ENCODE measurements at places on chromosomes 7 and 10.
A peak's percentile ranks its signal among the peaks of the same experiment; 100 is the strongest.

GRCh38 chr10:8360365-8360764 is 305.9 kb downstream of the GATA3 start:
- DNase-seq: no peak

DNA sequence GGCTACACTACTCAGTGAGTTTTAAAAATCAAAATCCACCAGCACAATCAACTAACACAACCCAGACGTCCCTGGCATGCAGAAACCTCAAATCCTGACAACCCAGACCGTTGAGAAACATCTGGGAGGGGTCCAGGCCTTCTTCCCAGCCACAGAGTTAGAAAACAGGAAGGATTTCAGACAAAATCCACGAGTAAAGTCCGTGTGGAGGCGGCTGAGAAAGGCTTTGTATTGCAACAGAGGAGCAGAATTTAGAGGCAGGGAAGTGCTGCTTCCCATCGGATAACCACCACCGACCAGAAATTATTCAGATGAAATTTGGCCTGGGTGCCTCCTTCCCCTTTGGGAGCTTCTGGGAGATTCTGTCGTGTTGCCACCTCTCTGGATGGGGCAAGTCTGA is 61.5 kb downstream of the TNS3 start:
- DNase-seq: no peak

- DNase-seq: no peak
These were observed 497.4 kb downstream of the RPS24 start for GRCh38 chr10:78531088-78531487.

DNA sequence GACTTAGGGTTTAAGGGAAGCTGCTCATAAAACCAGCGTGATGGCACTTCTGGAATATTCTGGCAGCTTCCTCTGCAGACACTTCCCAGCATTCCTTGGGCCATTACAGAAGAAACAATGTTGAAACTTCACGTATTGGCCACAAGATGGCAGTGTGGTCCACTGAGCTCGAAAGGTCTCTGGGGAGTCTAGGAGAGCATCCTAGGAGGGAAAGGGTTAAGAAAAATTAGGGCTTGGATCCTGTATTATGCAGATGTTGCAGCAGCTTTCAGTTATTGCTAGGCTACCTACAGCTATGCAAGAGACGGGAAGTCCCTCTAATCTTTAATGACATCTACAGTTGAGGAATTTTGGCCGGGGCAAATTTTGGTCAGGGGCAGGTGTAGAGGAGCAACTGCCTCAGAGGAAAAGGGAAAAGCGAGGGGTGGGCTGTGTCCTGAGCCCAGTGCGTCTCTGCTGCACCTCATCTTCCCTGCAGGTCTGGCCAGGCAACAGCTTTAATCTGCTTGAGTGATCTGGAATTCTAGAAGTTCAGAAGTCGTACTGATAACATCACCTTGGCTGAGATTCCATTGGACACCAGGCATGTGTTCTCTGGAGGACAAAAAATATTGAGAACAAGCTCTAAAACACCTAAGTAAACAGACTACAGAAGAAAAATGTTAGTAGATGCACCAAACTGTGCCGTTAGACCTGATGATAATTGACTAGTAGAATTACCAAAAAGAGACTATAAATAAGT is 220.8 kb upstream of the PRSS58 start:
- no peak for DNase-seq

GRCh38 chr10:116712989-116713543 is 29.3 kb downstream of the HSPA12A start:
- DNase-seq: no peak

GRCh38 chr7:14020339-14020900 is 31.0 kb upstream of the ETV1 start:
- no peak for DNase-seq

- no peak for DNase-seq
These were observed 21.0 kb upstream of the ABI1 start for GRCh38 chr10:26881600-26882331.

GRCh38 chr7:127782075-127782474 is 130.1 kb downstream of the SND1 start:
- DNase-seq: no peak

DNA sequence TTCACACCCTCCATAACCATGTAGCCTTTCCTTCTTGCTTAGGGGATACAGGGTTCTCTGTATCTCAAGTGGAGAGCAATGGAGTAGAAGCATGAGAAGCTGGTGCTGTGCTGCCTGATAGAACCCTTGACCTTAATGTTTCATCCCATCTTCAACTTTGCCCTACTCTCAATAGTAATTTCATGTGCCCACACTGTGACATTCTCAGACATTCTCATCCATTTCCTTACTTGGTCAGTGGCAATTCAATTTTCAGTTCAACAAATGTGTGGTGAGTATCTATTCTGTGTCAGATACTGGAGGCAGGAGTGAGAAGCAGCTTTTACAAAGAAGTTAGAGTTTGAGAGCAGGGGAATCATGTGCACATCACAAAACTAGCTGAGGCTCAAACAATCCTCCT is 16.1 kb downstream of the STRIP2 start:
- DNase-seq: no peak

- no peak for DNase-seq
These were observed 224.2 kb upstream of the LYZL1 start for GRCh38 chr10:29064680-29065079.

- DNase-seq: no peak
These were observed 70.7 kb downstream of the EBF3 start for GRCh38 chr10:129893104-129894089.

DNA sequence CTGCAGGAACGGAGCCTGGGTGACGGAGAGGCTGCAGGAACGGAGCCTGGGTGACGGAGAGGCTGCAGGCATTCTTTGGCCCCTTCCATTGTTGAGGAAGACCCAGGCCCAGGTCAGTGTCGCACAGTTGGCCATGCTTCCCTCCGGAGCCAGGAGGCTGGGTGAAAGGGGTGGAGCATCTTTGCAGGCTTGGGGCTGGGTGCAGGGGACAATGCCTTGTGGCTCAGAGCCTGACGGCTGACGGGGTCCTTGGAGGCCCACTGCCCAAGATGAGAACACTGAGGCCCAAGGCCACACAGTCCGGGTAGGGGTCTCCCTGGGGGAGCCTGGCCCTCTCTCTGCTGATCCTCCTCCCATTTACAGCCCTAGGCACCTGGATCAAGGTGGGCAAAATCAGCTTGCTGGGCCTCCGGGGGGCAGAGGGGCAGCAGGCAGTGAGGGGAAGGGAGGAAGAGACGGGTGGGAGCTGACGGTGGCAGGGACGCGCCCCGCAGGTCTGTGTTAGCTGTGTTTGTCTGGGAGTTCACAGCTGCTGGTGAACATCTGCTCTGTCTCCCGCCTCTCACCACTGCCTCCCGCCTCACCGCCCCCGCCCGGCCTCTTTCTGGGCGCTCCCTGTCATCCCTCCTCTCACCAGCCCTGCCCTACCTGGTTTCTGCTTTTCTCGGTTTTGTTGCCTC is 30.6 kb upstream of the PCBD1 start:
- DNase-seq: no peak

DNA sequence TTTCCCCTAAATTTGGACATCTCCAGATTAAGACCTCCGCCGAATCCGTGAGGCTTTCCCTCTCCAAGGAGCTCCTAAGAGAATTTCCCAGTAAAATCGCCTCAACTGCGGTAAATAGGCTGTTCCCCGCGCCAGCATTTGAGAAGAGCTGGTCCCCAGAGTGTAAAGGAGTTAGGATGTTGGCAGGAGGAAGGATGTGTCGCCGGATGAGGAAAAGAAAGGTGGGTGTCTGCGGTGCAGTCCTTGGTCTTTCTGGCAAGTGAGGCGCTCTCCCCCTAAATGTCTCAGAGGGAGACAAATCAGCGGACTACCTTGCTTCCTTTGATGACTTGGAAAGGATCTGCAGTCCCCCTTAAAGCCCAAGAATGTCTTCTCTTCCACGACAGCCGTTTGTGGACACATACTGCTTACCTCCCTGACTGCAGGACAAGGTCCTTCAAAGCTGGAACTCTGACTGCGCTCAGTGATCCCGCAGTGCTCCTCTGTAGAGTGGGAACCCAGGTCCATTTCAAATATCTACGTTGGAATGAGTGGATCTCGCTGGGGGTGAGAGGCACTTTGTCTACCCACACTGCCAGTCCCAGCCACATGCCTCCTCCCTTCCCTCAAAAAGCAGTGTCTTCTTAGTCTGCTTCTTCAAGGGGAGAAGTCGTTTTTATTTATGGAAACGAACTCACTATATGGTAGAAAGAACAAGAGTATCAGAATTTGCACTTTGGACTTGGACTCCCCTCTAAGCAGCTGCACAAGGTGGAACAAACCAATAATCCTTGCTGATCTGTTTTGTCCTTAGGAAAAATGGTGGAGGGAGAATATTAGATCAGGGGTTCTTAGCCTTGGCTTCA is 1.1 kb upstream of the DLG5 start:
- DNase-seq: no peak

GRCh38 chr10:95363303-95363912 is 72.6 kb upstream of the PDLIM1 start:
- DNase-seq: peak; percentile 6

DNA sequence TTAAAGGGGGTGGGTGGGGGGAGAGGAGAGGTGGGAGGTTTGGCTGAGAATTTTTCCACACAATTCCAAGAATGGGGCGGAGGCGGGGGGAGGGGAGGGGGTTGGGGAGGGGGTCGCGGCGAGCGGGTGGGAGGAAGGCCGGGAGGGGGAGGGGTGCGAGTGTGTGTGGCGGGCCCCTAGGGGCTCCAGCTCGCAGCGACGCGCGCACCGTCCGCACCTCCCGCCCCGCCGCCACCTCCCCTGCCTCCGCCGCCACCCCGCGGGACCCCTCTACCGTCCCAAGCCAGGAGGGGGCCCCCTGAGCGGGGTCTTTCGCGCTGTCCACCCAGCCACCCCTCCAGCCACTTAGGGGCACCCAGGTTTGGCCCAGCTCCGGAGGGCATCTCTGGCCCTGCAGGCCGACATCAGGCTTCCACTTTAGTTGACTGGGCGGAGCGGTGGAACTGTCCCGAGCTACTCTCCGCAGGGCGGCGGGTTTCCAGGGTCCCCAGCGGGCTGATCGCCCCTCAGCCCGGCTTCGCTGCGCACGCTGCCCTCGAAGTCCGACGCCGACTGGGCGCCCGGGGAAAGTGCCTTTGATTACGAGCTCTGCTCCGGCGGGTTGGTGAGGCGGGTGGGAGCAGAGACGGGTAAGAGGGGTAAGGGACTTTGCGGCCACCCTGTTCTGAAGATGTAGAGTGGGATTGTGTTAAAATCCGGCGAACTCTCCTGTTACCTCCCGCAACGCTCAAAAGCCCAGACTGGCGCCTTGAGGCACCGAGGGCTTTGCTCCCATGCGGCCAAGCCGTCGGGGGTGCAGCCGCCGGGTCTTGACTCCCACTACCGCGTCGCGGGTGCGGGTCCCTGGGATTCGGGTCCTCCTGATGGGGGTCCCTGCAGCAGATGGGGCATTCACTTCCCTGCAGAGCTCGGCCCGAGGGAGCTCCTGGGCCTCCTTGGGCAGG is 1.8 kb upstream of the VAX1 start:
- DNase-seq: no peak

DNA sequence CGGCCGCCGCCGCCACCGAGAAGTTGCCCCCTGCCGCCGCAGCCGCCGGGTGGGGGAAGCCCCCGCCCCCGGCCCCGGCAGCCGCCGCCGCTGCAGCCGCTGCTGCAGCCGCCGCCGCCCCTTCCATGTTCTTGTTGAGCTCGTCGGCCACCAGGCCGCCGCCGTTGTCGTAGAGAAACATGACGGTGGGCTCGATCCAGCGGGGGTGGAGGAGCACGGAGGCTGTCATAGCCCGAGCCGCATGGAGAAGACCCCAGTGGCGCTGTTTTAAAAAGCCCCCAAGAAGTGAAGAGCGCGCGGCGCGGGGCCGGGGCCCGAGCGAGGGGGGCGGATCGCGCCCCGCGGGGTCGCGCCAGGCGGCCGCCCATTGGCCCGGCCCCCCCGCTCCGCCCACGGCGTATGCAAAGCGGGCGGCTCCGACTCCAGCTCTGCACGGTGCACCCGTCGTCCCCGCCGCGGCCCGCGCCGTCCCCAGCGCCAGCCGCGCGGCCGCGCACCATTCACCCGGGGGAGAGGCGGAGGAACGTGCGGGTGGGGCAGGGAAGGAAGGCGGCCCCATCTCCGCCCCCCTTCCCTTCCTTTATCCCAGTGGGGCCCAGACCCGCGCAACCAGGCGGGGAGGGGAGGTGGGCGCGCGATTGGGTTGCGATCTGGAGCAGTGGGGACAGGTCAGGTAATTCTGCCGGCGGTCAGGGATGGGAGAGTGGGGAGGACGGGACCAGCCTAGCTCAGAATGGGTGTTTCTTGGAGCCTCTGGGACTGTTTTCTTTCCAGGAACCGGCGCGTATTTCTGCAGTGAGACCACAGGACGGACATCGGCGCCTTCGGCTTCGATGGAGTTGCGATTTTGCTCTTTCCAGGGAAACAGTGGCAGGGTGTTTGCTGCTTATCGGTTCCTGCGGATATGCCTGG is at the start of gene HOXA13:
Gene HOXA13 (minus strand): TSS at position 243 of the 912 bp plus-strand sequence. CDS start 14 bp downstream, at position 229.
- DNase-seq: no peak

- DNase-seq: no peak
These were observed 14.0 kb downstream of the ARL4A start for GRCh38 chr7:12701433-12701832.

DNA sequence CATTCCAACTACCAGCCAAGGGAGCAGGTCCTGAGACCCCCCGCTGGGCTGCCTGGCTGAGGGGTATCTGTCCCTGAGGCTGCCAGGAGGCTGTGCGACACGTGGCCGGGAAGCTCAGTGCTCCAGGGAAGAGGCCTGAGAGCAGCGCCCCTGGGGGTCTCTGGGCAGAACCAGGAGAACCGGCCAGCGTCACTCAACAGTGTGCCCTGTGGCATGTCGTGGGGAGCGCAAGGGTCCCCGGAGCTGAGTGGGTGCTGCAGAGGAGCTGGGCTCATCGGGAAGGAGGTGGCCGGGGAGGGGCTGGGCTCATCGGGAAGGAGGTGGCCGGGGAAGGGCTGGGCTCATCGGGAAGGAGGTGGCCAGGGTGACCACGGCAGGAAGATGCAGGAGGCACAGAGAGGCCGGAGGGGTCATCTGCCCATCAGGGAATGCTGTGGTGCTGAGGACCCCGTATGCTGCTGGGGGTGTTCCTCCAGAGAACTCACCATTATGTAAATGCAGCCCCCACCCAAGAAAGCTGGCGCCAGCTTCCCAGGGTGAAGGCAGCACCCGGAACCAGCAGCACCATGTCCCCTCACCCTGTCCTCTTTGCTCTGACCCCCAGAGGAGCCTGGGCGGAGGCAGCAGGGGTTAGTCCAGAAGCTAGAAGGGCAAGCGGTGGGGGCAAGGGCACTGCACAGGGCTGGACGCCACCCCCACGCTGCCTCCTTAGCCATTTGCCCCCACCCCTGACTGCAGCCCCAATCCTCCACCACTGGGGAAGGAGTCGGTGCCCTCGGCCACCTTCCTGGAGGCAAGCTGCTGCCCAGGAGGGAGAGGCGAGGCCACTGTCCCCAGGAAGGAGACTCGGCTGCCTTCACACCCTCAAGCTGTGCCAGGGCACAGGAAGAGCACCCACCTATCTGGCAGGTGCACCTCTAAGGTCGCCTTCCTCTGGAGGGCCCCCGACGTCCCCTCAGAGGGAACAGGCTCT is 33.3 kb downstream of the CALML3 start:
- DNase-seq: no peak

GRCh38 chr10:114167985-114168384 is 6.0 kb downstream of the CCDC186 start:
- no peak for DNase-seq
